Left lung (tissue), 14 donors: ENCODE measurements at places on chromosomes 3 and 15. TPM values are rescaled to one million over a fixed set of nuclear protein-coding genes. Genes with fewer than 3 reads are reported as not detected.

GRCh38 chr15:58221591-58222241, 83.5 kb downstream of the AQP9 start:
- no peak overlapping the region for H3K27ac ChIP-seq
- no peaks in the 10 kb centered on the region for H3K4me1 ChIP-seq
- no peaks in the 10 kb centered on the region for H3K27me3 ChIP-seq
- H3K4me3 ChIP-seq, result no peak overlapping the region
- H3K36me3 ChIP-seq, result no peaks in the 10 kb centered on the region

The RCCD1 gene
- 21.0 TPM for polyA plus RNA-seq

The GRM7 gene
- polyA plus RNA-seq, result 0.16 TPM

The C3orf85 gene
- polyA plus RNA-seq, result not detected

The CMTM7 gene
- polyA plus RNA-seq, result 74.1 TPM
